Neural crest cell (in vitro differentiated cells): ENCODE measurements at places on chromosomes 7 and 10. TPM values are rescaled to one million over a fixed set of nuclear protein-coding genes. Genes with fewer than 3 reads are reported as not detected.

DNA sequence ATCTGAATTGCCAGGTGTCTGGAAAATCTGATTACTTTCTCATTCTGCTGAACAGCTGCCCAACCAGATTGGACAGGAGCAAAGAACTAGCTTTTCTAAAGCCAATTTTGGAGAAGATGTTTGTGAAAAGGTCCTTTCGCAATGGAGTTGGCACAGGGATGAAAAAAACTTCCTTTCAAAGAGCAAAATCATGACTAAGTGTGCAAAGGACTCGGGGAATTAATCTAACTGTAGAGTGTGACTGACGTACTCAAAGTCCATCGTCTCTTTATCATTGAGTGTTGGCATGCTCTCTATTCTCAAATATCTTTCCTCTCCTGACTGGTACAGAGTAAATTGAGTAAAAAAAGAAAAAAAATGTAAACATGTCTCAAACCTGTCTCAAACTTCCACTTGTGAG lies 3.3 kb downstream of the NPS start:
- no peak for DNase-seq

GRCh38 chr10:127993056-127993690 lies 86.3 kb downstream of the PTPRE start:
- DNase-seq: no peak

- DNase-seq: no peak
These were observed 298.1 kb upstream of the NEBL start for GRCh38 chr10:21195252-21195651.

DNA sequence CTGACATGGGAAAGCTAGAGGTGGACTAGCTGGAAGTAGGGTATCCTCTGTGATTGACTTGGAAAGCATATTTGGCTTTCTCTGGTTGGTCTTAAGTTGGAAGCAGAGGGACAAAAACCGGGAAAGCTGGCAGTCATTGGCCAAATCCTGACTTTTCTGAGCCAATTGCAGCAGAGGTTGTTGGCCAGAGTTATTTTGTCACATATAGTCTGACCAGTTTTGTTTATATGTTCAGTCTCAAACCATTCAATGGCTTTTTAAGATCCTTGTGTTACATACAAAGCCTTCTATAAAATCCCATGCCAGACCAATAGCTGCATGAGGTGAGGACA lies 6.3 kb downstream of the CFAP69 start:
- DNase-seq: no peak

CPA4 gene
- total RNA-seq: 0.41 and 0.72 TPM in 2 replicates
